ENCODE measurements at places on chromosomes 12 and 14.

GRCh38 chr12:7961395-7962178 lies 25.6 kb upstream of the SLC2A3 start:
- no peak for DNase-seq

- DNase-seq: no peak
Observed at GRCh38 chr12:66617991-66618390, 60.9 kb downstream of the GRIP1 start.

GRCh38 chr12:89862511-89863445 lies 154.1 kb upstream of the ATP2B1 start:
- no peak for DNase-seq

DNA sequence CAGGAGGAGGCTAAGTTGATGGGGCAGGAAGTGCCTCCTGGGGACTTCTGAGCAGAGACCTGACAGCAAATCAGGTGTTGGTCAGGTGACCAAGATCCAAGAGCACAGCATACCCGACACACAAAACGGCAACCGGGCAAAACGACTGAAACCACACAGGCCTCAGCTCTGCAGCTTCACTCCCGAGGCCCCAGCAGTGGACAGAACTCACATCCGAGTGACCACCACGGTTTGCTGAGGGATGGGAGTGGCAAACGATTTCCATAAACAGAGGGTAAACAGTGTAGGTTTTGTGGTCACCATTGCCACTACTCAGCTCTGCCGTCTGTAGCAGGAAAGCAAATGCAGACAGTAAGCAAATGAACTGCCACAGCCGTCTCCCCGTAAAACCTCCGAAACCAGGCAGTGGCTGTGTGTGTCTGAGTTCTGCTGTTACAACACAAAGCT lies 14.4 kb downstream of the CHFR start:
- no peak for DNase-seq

GRCh38 chr12:52713960-52714886 lies 10.9 kb upstream of the KRT77 start:
- DNase-seq: no peak

- no peak for DNase-seq
Observed at GRCh38 chr14:89617481-89618329, 200.7 kb upstream of the FOXN3 start.

- no peak for DNase-seq
Observed at GRCh38 chr12:99960311-99960710, 24.4 kb downstream of the ANKS1B start.

GRCh38 chr12:53725824-53726223 lies 1.4 kb downstream of the CALCOCO1 start:
- no peak for DNase-seq

GRCh38 chr14:53955229-53955556 lies 1.4 kb downstream of the BMP4 start:
- DNase-seq: no peak

- DNase-seq: no peak
Observed at GRCh38 chr12:553216-554000, 93.7 kb downstream of the B4GALNT3 start.
